Mesothelial cell of epicardium (in vitro differentiated cells): ENCODE measurements at places on chromosomes 4 and X. TPM values are rescaled to one million over a fixed set of nuclear protein-coding genes. Genes with fewer than 3 reads are reported as not detected.

RHOH gene
- 0.25 to 0.40 TPM (median 0.29 TPM) in 3 replicates for total RNA-seq

COL25A1 gene
- total RNA-seq: 55.8 to 67.6 TPM (median 56.7 TPM) in 3 replicates

CFAP299 gene
- 0.22 TPM in 1 of 3 replicates, not detected in the others for total RNA-seq

GPM6B gene
- total RNA-seq: 5.4 to 7.0 TPM (median 6.2 TPM) in 3 replicates

DNA sequence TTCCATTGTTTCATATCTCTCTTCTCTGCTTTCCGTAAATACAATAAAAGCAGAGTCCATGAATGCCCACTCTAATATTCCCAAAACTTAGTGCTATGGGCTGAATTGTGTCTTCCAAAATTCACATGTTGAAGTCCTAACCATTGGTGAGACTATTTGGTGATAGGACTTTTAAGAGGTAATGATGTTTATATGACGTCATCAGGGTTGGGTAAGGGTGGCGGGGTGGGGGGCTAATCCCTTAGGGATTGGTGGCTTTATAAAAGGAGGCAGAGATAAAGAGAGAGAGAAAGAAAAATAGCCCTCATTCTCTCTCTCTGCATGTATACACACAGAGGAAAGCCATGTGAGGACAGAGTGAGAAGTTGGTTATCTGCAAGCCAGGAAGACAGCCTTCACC is 722.2 kb downstream of the DMD start:
- DNase-seq: no peak

DNA sequence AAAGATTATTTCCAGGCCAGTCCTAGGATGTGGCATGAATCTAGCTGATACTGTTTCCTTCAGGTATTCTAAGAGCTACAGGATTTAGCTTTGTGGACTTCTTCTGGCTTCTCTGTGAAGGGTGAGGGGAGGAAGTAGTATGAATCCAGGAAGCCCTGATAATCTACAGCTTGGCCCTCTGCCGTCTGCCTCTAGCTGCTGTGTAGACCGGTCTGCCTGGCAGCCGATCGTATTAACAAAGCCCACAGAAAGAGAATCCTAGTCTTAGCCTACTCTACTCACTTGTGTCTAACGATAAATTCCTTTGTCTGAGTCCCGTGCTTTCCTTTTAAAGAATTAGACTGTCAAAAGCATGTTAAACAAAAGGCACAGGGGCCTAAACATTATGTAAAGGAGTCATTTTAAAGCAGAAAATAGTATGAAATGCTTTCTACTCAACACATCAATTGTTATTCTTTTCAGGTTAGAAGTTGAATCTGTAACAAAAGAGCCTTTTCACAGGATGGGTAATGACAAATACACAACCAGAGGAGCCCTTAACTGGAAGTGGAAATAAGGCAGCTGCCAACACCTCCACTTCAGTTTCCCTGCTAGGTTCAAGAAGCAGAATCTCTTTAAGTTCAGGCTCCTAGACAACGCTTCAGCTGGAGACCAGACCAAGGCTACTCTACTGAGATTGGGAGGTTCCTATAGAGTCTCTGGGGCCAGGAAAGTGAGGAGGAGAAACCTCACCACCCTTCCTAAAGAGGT is 48.9 kb upstream of the UCP1 start:
- DNase-seq: no peak

GRCh38 chr4:157170321-157170720 is 50.2 kb upstream of the GRIA2 start:
- no peak for DNase-seq

DNA sequence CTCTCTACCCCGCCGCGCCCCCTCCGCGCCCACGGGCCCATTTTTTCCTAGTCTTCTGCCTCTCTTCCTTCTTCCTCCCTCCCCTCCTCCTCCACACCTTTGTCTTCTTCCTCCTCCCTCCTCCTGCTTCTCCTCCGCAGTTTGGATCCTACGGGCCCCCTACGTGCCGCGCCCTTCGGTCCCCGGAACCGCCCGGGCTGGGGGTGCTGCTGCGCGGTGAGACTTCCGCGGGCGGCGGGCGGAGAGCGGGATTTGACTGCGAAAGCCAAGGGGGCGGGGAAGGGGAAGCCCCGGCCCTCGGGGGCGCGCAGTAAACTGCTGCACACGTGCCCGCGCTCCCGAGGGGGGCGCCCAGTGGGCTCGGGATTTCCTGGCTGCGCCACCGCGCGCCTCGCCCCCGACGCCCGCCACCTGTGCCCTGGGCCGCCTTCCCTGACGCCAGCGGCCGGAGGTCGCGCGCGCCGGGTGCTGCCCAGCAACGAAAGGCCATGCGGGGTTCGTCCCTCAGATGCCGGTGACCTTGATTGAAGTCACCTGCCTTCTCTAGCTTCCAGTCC is 3.3 kb upstream of the NKX3-2 start:
- DNase-seq: peak; percentile 48

DNA sequence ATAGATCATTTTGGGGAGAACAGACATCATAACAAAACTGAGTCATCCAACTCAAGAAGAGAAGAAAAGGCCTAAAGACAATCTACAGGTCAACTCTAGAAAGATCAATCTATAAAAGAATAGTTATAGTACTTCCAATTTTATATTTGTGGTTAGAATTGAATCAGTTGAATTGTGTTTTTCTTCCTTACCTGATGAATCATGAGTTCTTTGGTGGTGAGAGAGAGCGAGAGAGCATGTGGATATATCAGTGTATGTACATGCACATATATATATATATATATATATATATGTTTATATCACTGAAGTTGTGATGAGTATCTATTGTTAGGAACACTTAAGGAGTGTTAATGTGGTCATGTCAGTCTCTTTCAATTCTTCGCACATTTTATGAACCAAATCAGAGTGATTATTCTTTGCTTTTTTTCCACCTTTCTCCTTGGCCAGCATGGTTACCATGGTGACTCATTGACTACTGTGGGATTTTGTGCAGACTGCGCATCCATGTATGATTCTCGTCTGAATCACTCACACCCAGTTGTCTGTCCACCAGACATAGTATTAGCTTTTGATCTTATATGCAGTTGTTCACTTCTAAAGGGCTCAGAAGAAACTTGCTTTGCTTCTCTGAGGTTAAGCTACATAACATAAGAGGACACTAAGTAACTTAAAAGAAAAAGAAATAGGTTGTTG is 90.4 kb upstream of the RAB40AL start:
- DNase-seq: no peak

DNA sequence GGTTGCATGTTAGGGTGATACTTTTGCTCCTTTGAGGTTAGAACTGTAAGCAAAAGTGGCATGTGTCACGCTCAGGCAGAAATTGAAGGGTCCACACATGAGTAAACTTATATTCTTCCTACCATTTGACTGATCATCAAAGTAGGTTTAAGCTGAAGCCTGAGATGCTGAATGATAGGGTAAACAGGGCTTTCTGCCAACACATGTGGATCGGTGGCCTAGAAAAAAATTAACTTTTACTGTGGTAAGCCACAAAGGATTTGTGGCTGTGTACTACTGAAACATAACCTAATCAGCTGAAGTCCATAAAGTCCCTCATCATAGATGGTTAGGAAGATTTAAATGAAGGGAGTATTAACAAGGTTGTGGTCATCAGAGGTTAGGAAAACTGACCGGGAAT is 1070.1 kb downstream of the STPG2 start:
- DNase-seq: no peak

- no peak for DNase-seq
Measured at GRCh38 chr4:83617371-83618035, 81.6 kb downstream of the GPAT3 start.

- DNase-seq: no peak
Measured at GRCh38 chr4:120517966-120518365, 404.6 kb downstream of the PRDM5 start.
